ENCODE measurements at places on chromosomes 3 and 15.
A peak's percentile ranks its signal among the peaks of the same experiment; 100 is the strongest.

DNA sequence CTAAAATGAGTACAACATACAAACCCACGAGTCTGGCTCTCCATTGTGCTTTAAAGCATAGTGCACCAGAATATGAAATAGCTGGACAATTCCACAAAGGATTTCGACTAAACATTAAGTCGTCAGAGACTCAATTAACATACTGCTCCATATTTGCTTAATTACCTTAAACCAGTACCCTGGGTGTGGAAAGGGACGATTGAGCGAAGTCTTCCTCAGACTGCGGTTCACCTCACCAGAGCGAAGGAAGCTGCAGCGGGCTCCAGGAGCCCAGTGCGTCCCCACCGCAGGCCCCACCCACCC is 218 bp upstream of the TRPC1 start:
- no peaks in the 10 kb centered on the region for H3K27me3 ChIP-seq
- H3K4me1 ChIP-seq = no peaks in the 10 kb centered on the region
- no peak overlapping the region for H3K27ac ChIP-seq
- DNase-seq = no peak

GRCh38 chr15:78147566-78147965 is 1.6 kb upstream of the IDH3A start:
- peaks cover 5% of the 10 kb centered on the region for H3K36me3 ChIP-seq
- no peak overlapping the region for H3K27ac ChIP-seq
- peak overlapping the region; percentile 57 for H3K4me3 ChIP-seq
- DNase-seq = no peak

GRCh38 chr3:56157693-56158362 is 310.4 kb downstream of the ERC2 start:
- no peak overlapping the region for H3K4me3 ChIP-seq
- no peaks in the 10 kb centered on the region for H3K4me1 ChIP-seq
- H3K27me3 ChIP-seq = no peaks in the 10 kb centered on the region
- peaks cover 9% of the 10 kb centered on the region for H3K36me3 ChIP-seq
- DNase-seq = no peak

- no peak overlapping the region for H3K27ac ChIP-seq
- no peaks in the 10 kb centered on the region for H3K36me3 ChIP-seq
- H3K27me3 ChIP-seq = no peaks in the 10 kb centered on the region
- H3K4me3 ChIP-seq = no peak overlapping the region
- DNase-seq = no peak
Measured at GRCh38 chr15:34011481-34011880, 27.5 kb downstream of the AVEN start.

DNA sequence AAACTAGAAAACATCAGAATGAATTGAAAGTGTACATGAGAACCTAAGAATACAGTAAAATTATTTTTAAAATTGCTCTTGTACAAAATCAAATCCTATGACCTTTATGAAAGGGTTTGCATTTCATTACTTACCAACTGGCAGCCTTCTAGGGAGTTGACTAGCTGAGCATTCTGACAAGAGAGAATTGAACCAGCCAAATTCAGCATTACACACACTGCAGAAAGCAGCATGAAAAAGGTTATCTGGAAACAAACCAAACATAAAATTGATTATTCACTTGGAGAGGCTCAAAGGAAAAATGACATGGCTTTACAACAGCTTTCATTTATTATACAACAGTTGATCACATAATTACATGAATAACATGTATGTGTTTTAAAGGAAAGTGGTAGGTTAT is 17.4 kb downstream of the NSMCE3 start:
- H3K36me3 ChIP-seq = no peaks in the 10 kb centered on the region
- no peak for DNase-seq
- no peak overlapping the region for H3K4me3 ChIP-seq
- H3K27ac ChIP-seq = no peak overlapping the region
- H3K4me1 ChIP-seq = no peaks in the 10 kb centered on the region

GRCh38 chr3:108862865-108863798 is 40.5 kb downstream of the TRAT1 start:
- H3K27me3 ChIP-seq = no peaks in the 10 kb centered on the region
- DNase-seq = no peak
- H3K36me3 ChIP-seq = no peaks in the 10 kb centered on the region
- no peak overlapping the region for H3K4me3 ChIP-seq

DNA sequence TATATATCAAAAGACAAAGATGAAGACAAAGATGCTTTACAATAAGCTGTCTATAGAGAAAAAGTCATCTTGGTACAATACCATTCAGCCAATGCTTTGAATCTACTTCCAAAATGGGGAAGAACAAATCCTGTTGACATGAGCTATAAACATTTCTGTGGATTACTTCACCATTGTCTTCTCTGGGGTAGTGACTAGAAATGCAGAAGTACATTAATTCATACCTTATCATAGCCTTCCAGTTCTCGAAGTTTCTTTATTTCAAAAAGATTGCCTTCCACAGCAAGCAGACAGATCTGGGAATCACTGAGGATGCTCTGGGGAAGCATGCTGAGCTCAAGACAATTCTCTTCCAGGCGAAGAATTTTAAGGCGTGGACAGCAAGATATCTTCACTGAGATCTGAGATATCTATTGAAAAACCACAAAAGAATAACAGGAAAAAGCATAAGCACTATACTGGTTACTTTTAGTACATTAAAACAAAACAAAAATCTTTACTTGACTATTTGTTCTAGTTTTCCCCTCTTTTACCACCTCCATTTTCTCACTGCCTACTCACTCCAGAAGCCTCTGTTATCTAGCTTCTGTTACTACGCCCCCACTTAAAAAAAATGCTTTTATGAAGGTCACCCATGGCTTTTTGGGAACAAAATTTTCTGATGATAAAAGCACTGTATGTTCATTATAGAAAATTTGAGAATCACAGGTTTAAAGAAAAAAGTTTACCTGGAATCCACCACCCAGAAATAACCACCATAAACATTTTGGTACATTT is 3.6 kb downstream of the LRRC57 start:
- H3K27me3 ChIP-seq = no peaks in the 10 kb centered on the region
- H3K27ac ChIP-seq = no peak overlapping the region
- no peaks in the 10 kb centered on the region for H3K4me1 ChIP-seq
- DNase-seq = no peak

DNA sequence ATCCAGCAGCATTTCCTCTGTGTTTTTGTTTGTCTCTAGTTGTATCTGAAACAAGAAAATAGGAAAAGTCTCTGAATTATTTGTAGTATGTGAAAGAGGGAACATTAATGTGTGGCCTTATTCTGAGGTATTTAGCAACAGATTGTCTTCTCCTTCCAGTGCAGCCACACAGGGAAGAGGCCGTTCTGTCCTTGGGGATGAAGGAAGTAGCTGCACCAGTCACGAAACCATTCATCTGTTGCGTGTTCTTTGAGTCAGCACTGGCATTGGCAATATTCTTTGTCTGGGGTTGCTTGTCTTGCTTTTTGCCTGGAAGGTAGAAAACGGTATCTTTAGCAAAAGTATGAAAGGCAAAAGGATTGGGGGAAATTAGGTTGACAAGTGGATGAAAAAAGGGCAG is 91.6 kb downstream of the CDIN1 start:
- no peak overlapping the region for H3K27ac ChIP-seq
- no peaks in the 10 kb centered on the region for H3K27me3 ChIP-seq
- H3K4me3 ChIP-seq = no peak overlapping the region
- no peak for DNase-seq
- H3K36me3 ChIP-seq = no peaks in the 10 kb centered on the region

GRCh38 chr3:122974764-122975162 is 52.8 kb downstream of the SEMA5B start:
- H3K27me3 ChIP-seq = no peaks in the 10 kb centered on the region
- no peak for DNase-seq
- H3K27ac ChIP-seq = no peak overlapping the region
- no peaks in the 10 kb centered on the region for H3K36me3 ChIP-seq
- peak overlapping the region; percentile 9 for H3K4me3 ChIP-seq

DNA sequence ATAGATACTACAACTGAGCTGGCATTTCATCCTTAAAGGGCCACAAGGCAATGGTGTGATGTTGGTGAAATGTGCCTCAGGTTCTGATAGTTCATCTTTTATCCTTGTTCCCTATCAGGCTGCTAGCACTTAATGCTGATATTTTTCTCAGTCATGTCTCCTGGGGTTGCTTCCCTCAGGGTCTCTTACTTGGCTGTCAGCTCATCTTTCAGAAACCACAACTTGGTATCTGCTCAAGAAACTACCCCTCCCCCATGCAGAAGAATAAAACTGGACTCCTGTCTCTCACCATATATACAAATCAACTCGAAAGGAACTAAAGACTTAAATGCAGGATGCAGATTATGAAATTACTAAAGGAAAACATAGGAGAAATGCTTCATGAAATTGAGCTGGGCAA is 308.1 kb downstream of the CHST2 start:
- DNase-seq = no peak
- H3K27me3 ChIP-seq = no peaks in the 10 kb centered on the region
- peaks cover 6% of the 10 kb centered on the region for H3K4me1 ChIP-seq
- no peak overlapping the region for H3K27ac ChIP-seq
- H3K4me3 ChIP-seq = no peak overlapping the region

GRCh38 chr3:195914648-195915473 is 6.5 kb upstream of the TNK2 start:
- peak overlapping the region; percentile 67 for H3K4me3 ChIP-seq
- peak overlapping the region; percentile 43 for H3K27ac ChIP-seq
- H3K27me3 ChIP-seq = no peaks in the 10 kb centered on the region
- no peaks in the 10 kb centered on the region for H3K36me3 ChIP-seq

GRCh38 chr3:197006446-197006845 is 23.2 kb downstream of the MELTF start:
- no peak overlapping the region for H3K27ac ChIP-seq
- H3K36me3 ChIP-seq = peaks cover 6% of the 10 kb centered on the region
- DNase-seq = no peak
- peaks cover 7% of the 10 kb centered on the region for H3K27me3 ChIP-seq
- 0 out of 2 replicates have a peak, but pooled peaks cover 6% of the 10 kb centered on the region for H3K4me1 ChIP-seq

GRCh38 chr3:5729852-5730251 is 542.3 kb downstream of the EDEM1 start:
- no peaks in the 10 kb centered on the region for H3K27me3 ChIP-seq
- no peaks in the 10 kb centered on the region for H3K36me3 ChIP-seq
- DNase-seq = peak; percentile 58
- H3K27ac ChIP-seq = no peak overlapping the region
- no peaks in the 10 kb centered on the region for H3K4me1 ChIP-seq

- no peak for DNase-seq
- no peak overlapping the region for H3K27ac ChIP-seq
- H3K27me3 ChIP-seq = no peaks in the 10 kb centered on the region
- H3K36me3 ChIP-seq = no peaks in the 10 kb centered on the region
Measured at GRCh38 chr3:58661836-58662420, 4.6 kb downstream of the FAM3D start.

GRCh38 chr3:71128961-71129360 is 454.6 kb downstream of the FOXP1 start:
- H3K4me3 ChIP-seq = peak overlapping the region; percentile 50
- H3K36me3 ChIP-seq = no peaks in the 10 kb centered on the region
- peaks cover 28% of the 10 kb centered on the region for H3K4me1 ChIP-seq
- no peak for DNase-seq
- H3K27me3 ChIP-seq = no peaks in the 10 kb centered on the region
- no peak overlapping the region for H3K27ac ChIP-seq

GRCh38 chr15:86571873-86572272 is 492.2 kb downstream of the AGBL1 start:
- no peaks in the 10 kb centered on the region for H3K27me3 ChIP-seq
- peaks cover 5% of the 10 kb centered on the region for H3K4me1 ChIP-seq
- H3K4me3 ChIP-seq = no peak overlapping the region
- no peak for DNase-seq
- H3K27ac ChIP-seq = no peak overlapping the region

DNA sequence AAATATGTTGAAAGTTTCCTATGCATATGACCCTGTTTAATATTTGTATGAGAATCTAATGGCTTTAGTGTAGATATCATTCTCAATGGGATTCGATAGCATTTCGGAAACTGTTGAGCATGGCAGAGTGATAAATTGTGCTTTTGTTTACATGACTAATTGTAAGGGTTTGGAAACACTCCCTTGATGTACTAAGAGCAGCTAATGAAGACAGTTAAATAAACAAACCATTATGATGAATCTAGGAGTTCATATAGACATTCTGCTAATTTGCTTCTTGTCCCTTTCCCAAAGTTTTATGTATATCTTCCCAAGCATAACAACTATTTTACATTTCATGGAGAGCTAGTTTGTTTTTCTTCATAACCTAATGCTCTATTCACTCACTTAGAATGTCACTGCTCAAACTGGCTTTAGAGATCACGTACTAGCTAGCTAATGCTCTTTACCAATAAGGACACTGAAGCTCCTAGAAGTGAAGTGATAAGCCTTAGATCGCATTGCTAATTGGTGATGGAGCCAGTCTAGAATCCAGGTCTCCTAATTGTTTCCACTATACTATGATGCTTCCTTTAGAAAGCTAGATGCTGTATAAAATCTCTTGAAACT is 140.8 kb downstream of the TP63 start:
- no peaks in the 10 kb centered on the region for H3K36me3 ChIP-seq
- no peak overlapping the region for H3K4me3 ChIP-seq
- no peaks in the 10 kb centered on the region for H3K4me1 ChIP-seq
- DNase-seq = no peak
- peaks cover 21% of the 10 kb centered on the region for H3K27me3 ChIP-seq
- no peak overlapping the region for H3K27ac ChIP-seq

GRCh38 chr3:179956416-179956830 is 80.3 kb downstream of the PEX5L start:
- no peaks in the 10 kb centered on the region for H3K27me3 ChIP-seq
- H3K27ac ChIP-seq = no peak overlapping the region

DNA sequence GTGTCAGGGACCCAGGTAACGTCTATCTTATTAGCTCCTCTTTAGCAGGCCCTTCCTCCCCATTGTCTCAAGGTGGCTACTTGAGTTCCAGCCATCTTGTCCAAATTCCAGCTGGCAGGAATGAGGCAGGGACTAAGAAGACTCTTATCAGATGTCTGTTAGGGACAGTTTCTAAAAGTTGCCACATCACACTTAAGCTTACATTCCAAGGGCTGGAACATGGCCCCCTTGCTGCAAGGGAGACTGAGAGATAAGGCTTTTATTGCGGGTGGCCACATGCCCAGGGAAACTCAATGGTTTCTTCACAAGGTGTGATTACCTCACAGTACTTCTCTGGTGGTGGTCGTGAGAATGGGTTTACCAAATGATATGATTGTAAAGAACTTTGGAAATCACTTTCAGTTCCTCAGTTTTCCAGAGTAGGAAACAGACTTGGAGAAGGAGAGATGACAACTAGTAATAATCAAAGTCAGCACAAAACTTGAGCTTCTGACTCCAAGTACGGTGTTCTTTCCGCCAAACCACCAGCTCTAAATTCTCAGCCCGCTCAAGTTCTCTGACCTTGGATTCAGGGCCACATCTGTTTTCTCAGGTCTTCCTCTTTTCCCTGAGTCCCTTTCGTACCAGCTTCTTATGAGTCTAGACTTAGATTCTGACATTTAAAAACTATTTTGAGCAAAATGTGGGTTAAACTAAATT is 14.2 kb downstream of the PDIA5 start:
- H3K27ac ChIP-seq = no peak overlapping the region
- H3K4me3 ChIP-seq = no peak overlapping the region
- H3K4me1 ChIP-seq = peaks cover 15% of the 10 kb centered on the region
- H3K36me3 ChIP-seq = no peaks in the 10 kb centered on the region
- DNase-seq = no peak
- H3K27me3 ChIP-seq = no peaks in the 10 kb centered on the region

- no peaks in the 10 kb centered on the region for H3K27me3 ChIP-seq
- H3K4me1 ChIP-seq = peaks cover 6% of the 10 kb centered on the region
- no peak overlapping the region for H3K4me3 ChIP-seq
- no peak for DNase-seq
- peaks cover 12% of the 10 kb centered on the region for H3K36me3 ChIP-seq
Measured at GRCh38 chr3:60756241-60757030, 494.8 kb downstream of the FHIT start.
